ENCODE measurements at places on chromosomes 13 and 19.

DNA sequence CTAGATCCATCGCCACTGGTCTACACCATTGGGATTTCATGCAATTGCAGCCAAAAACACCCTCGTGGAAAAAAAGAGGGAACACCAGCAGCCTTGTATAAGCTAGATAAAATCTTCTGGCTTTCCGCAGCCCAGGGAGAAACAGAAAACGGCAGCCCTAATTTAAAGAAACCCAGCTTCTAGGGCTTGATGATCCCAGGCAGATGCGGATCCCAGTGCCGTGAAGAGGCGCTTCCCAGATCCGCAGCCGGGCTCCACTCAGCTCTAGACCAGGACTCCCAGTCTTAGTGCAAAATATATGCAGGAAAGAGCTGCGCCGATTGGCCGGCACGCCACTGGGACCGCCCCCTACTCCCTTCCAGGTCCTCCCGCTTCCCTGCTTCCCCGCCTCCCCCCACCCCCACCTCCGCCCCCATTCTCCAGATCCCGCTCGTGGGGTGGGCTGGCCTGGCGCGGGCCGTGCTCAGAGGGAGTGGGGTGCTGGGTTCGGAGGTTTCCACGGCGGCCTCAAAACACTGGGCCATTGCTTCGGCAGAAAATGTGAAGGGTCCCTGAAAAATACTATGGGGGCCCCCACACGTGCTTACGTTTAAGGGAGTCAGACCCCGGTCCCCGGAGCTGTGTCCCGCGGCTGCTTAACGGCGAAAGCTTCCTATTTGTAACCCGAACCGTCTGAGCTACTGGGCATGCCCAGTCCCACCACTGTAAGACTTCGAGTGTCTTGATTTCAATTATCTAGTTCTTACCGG lies 63.1 kb downstream of the SERP2 start:
- DNase-seq: peak; percentile 99

- no peak for DNase-seq
Observed at GRCh38 chr19:16897856-16898161, 9.0 kb downstream of the F2RL3 start.

DNA sequence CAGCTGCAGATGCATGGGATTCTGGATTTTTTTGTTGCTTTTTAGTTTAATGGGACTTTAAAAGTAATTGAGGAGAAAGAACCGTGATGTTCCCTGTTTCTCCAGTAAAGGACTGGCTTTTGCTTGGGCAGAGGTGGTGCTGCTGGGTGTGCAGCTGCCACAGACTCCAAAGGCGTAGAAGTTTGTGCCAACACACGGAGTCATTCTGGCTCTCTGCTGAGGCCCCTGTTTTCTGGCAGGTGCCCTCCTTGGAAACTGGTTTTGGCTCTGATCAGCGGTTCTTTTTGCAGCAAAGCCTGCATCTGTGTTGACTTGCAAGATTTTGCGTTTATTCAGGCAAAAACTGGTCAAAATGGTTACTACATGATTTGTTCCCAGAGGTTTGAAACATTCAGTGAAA lies 16.0 kb upstream of the QTRT1 start:
- DNase-seq: peak; percentile 53

GRCh38 chr19:15529774-15530372 lies 21.5 kb downstream of the CYP4F22 start:
- DNase-seq: no peak

GRCh38 chr19:7213628-7214323 lies 80.4 kb downstream of the INSR start:
- no peak for DNase-seq

DNA sequence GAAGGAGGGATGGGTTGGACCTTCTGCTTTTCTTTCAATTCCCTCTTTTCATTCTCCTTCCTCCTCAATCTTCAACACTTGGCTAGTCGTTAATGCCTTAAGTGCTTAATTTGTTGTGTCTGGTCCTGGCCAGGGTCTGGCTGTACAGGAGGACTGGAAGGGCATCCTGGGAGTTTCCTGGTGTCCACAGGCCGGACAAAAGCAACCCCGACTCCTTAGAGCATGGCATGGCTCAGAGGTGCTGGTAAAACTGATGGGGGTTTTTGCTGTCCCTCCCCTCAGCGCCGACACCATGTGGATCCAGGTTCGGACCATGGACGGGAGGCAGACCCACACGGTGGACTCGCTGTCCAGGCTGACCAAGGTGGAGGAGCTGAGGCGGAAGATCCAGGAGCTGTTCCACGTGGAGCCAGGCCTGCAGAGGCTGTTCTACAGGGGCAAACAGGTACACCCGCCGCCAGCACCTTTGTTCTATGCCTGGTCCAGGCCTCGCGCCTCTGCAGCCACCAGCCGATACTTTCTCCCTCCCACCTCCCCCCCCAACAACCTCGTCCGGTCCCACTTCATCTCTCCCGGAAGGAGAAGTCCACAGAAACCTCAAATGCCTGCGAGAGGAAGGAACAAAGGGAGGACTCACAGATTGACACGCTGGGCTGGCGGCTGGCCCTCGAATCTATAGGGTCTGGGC lies 1.4 kb downstream of the UHRF1 start:
- peak; percentile 66 for DNase-seq

DNA sequence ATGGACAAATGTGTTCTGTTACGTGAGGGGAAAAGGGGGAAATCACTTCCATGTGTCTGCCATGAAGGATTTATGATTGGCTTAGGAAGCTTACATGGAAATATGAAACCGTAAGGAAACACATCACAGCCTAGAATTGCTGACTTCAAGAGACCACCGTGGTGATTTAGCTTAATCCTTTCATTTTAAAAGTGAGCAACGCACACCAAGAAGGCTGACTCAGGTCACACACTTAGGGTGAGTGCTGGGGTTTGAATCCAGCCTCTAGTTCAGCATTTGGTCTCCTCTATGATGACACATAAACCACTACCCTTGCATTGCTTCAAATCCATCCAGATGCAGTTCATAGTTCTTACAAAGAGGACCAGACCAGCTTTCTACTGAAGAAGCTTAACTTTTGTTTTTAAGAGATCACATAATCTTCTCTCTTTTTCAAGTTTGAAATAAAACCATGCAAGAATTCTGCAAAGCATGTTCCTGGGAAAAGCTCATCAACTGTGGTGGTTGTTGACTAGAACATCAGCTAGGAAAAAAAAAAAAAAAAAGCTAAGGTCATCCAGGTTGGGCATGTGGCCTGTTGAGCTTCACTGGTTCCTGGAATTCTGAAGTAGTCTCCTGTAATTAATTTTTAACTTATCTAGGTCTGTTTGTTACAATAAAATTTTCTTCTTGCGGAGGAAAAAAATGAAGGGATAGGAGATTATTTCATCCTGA lies 60.2 kb upstream of the KL start:
- no peak for DNase-seq

- DNase-seq: no peak
Observed at GRCh38 chr19:47589824-47590223, 16.9 kb upstream of the ZNF541 start.

- DNase-seq: peak; percentile 2
Observed at GRCh38 chr13:92739306-92739818, 487.2 kb upstream of the GPC6 start.

GRCh38 chr19:3123088-3123721 lies 12.6 kb upstream of the GNA15 start:
- DNase-seq: no peak

DNA sequence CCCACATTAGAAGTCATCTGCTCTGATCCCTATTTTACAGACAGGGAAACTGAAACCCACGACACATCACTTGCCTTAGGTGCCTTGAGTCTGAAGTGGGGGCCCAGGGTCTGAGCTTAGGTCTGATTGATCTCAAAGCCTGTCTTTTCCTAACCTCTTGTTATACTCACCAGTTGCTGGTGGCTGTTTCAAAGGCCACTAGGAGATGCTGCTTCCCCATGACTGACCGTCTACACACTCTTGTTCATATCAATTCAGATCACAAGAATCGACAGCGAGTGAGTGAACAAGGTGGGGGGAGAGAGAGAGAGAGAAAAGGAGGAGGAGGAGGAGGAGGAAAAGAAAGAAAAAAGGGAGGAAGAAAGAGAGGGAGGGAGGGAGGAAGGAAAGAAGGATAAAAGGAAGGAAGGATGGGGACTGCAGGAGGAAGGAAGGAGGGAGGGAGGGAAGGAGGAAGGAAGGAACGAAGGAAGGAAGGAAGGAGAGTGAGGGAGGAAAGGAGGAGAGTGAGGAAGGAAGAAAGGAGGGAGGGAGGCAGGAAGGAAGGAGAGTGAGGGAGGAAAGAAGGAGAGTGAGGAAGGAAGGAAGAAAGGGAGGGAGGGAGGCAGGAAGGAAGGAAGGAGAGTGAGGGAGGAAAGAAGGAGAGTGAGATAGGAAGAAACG lies 3.3 kb downstream of the OR10H1 start:
- no peak for DNase-seq

DNA sequence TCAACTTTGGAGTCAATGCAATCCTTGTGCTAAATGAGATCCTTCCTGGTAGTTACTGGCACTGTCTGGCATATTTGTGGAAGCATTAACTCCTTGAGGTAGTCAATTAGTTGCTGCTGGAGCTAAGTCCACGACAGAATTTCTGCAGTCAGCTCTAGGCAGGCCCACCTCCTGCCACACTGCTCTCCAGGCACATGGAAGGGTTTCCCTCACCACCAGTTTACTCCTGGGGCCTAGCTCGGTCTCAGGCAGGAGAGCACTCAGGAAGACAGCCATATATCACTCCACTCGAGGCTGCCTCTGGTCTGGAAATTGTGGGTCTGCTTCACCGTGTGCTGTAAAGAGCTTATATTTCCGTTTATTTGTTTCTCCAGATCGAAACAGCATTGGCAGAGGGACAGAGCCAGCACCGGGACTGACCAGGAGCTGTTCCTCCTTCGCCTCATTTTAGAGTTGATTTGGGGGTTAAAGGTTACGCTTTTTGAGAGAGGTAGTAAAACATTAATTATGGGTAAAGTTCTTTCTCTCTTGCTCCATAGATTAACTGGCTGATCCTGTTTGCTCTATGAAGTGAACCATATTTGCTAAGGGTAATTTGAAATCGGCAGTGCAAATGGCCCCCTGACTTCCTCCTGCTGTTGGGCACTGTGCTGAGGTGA lies 20.6 kb upstream of the GTF3A start:
- no peak for DNase-seq

DNA sequence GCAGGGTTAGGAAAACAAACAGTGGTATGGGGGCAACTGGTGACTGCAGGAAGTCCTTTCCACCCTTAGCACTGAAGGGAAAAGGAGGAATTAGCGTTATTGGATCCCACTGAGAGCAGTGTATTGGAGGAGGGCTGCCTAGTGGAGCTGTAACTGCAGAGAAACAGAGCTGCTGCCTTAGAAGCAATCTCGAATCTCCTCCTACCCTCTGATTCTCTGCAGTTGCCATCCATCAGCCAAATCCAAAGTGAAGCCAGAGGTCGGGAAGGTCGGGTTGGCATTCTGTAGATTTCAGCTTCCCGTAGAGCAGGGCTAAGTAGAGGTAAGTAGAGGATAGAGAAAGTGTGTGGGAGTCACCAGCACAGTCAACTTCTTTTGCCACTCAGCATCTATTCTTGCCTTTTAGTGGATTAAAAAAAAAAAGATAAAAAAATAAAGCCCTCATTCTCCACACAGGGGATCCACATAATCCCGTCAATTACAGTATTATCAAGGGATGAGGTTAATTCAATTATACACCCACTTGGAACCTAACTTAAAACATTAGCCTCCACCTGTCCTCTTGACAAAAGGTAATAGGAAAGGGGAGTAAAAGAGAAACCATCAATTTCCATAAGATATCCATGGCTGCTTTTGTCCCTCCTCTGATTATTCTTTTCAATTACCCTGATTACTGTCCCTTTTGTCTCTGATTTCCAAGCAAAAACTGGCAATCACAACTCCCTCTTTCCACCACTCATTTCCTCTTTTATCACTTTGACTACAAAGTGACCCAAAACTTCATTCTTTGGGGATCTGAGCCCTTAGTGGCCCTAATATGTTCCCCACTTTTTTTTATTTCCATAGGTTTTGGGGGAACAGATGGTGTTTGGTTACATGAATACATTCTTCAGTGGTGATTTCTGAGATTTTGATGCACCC lies 234.7 kb downstream of the RBM26 start:
- DNase-seq: no peak

GRCh38 chr13:62060570-62060969 lies 644.9 kb upstream of the PCDH20 start:
- DNase-seq: no peak

DNA sequence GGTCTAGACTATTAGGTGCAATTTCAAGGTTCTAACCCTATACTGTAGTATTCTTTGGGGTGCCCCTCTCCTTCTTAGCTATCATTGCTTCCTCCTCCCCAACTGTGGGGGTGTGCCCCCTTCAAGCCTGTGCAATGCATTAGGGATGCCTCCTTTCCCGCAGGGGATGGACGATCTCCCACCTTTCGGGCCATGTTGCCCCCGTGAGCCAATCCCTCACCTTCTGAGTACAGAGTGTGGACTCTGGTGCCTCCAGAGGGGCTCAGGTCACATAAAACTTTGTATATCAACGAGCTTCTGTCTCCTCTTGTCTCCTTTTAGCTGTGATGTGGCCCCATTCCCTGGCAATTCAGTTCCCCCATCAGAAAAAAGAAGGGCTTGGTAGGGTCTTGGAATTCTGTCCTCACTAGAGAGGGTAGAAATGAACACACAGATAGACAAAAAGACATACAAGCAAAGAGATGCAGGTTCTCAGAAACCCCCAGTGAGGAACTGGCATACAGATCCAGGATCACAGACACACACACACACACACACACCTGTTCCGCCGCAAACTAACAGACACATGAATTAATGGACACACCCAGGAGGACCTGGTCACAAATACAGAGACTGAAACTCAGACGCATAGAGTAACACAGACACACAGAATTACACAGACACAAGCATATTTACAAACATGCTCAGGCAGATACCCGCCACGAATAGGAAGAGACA lies 2.5 kb upstream of the HNRNPUL1 start:
- DNase-seq: no peak

- DNase-seq: no peak
Observed at GRCh38 chr19:23800271-23800670, 41.6 kb upstream of the ZNF681 start.

GRCh38 chr13:73508841-73509240 lies 450.0 kb downstream of the KLF5 start:
- no peak for DNase-seq

GRCh38 chr19:16373532-16373931 lies 48.9 kb downstream of the KLF2 start:
- no peak for DNase-seq

DNA sequence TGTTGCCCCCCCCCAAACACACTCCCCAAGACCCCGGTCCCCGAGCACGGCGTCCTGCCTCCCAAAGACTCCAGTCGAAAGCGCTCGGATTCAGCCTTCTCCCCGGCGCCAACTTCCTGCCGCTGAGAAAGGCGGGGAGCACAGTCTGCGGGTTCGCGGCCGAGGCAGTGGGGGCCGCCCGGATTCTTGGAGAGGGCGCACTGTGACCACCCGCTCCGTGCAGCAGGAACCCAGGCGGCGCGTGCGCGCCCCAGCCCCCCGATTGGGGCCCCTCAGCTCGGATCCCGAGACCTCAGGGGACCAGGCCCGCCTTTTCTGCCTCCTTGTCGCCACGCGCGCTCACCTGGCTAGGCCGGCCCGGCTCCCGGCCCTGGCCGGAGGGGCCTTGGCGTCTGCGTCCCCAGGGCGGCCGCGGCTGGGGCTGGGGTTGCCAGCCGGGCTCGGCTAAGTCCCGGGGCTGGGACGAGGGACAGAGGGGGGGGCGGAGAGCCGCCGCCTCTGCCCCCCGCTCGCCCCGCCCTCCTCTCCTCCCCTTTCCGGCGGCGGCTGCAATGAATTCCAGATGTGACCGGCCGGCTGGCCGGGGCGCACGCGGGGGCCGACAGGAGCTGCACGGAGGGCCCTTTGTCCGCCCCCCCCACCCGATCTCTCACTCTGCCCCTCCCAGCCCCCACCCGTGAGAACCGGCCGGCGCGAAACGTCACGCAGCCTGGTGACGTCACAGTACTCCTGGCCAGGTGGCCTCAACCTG lies at the start of gene S1PR2:
Gene S1PR2 (minus strand): TSS at position 471 of the 751 bp plus-strand sequence. CDS start 6,426 bp downstream, outside the sequence.
- DNase-seq: peak; percentile 22

Measured in Ammon's horn (tissue), 1 donor.